ENCODE measurements at places on chromosomes 4 and X.

DNA sequence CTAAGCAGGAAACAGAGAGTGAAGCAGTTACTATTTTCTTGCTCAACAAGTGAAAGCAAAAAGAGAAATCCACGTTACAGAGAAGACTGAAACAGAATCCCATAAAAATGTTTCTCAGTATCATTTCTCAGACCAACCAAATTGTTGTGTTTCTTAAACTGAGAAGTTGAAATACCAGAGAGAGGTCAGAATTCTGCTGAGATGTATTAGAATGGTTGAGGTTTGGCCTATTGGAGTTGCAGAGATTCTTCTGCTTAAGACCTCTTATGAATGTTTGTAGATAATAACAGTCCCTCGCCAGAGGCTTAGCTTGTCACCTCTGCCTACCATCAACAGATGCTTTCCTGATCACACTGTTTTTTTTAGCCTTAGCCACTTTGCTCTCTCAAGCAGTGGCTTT is 481.4 kb downstream of the TRIML1 start:
- no peak for DNase-seq

- no peak for DNase-seq
Observed at GRCh38 chrX:16208601-16209000, 41.3 kb downstream of the MAGEB17 start.

GRCh38 chr4:113407409-113407808 is 354.1 kb downstream of the CAMK2D start:
- no peak for DNase-seq

- no peak for DNase-seq
Observed at GRCh38 chrX:7115557-7115956, 32.0 kb upstream of the STS start.

GRCh38 chr4:38669208-38669607 is 5.2 kb downstream of the KLF3 start:
- DNase-seq, result no peak

DNA sequence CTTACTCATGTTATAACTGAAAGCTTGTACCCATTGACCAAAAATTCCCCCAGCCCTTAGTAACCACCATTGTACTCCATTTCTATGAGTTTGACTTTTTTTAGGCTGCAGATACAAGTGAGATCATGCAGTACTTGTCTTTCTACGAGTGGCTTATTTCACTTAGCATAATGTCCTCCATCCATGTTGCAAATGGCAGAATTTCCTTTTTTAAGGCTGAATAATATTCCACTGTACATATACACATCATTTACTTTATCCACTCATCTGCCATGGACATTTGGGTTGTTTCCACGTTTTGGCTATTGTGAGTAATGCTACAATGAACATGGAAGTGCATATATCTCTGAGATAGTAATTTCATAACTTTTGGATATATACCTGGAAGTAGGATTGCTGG is 10.4 kb downstream of the RBM3 start:
- DNase-seq, result no peak

DNA sequence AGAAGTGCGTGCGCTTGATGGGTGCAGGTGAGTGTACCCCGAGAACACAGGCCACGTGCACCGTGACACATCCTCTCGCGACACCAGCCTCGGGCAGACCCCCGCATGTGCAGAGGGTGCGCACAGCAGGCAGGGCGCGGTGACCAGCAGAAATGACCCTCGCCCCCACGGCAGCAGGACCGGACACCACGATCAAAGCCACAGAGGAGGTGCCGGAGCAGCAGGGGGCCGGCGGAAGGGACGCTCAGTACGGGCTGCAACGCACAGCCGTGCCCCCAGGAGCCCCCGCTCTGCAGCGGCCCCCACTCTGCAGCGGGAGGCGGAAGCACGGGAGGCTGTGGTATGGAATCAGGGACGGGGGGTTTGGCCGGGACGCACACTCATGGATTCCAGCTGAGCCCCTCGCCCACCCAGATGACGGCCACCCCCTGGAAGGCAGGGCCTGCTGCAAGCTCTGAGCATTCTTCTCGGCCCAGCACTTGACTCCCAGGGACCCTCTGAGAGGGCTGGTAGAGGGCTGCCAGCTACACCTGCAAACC is 17.1 kb downstream of the PPP2R3B start:
- no peak for DNase-seq

DNA sequence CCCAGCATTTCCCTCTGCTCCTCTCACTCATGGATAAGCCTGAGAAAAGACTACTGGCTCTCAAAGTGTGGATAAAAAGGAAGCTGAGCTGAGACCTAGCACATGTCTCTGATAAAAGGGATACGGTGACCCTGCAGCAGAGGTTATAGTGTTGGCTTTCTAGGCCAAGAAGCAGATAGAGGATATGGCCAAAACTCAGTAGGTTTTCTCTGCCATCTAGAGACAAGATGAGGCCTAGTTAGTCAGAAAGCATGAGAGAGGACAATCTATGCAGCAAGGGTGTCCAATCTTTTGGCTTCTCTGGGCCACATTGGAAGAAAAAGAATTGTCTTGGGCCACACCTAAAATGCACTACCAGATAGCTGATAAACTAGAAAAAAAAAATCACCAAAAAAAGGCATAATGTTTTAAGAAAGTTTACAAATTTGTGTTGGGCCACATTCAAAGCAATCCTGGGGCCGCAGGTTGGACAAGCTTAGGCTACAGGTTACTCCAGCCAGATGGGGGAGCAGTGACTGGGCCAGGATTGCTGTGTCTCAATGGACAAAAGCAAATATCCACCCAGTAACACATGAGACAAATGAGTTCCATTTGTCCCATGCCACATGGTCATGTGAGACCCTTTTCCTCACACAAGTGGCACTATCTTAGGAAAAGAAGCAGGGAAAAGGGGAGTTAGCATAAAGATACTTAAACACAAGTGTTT is 411.4 kb downstream of the INPP4B start:
- no peak for DNase-seq

- DNase-seq, result no peak
Observed at GRCh38 chr4:25144870-25145481, 15.3 kb downstream of the SEPSECS start.

GRCh38 chrX:18422325-18422724 is 3.1 kb upstream of the CDKL5 start:
- no peak for DNase-seq

DNA sequence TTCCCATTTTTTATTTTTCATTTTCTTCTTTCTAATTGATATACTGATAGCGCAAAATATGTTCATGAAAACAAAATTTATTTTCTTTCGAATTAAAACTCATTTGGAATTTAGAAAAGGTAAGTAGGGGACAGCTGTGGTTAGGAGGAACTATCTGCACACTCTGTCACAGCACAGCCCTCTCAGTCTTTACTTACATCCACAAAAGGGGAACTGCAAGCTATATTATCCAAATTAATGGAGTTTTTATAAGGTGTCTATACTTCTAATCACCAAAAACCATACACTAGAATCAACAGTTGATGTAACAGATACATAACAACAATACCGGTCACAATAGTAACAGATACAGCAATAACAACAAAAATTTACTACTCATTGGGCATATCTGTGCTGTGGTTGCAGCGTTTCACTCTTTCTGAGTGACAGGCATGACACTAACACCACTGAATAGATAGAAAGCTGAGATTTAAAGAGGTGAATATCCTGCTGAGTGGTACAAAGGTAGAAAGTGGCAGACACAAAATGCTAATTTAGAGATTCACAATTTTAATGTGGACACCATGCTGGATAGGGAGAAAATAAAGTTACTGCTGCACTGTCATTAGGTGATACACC is 160.7 kb downstream of the PPP3CA start:
- DNase-seq, result no peak

- no peak for DNase-seq
Observed at GRCh38 chr4:81196126-81196650, 18.8 kb downstream of the PRKG2 start.

DNA sequence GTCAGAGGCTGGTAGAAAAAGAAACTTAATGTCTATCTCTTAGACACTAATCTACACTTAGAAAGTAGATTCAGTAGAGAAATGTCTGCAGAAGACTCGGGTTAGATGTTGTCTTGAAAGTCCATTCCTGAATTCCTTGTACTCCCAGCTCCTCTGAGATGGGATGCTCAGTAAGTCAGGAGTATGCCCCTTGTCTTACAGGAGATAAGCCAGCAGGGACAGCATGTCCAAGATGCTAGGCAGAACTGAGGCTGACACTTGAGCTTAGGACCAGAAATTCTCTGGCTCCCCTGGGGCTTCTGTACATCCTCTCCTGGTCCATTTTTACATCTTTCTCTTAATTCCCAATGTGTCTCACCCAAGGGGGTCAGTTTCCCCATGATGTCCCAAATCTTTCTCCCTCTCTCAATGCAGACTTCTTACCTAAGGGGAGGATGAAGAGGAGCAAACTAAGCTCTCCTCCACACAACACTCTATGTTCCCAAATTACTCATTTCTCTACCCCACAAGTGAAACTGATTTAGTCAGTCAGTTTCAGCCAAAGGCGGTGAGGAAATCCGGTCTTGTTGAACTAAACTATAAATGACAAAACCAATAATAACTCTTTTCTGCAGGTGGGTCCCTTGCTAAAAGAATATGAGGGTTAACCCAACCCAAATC is 558.2 kb upstream of the DIPK2B start:
- DNase-seq, result no peak

DNA sequence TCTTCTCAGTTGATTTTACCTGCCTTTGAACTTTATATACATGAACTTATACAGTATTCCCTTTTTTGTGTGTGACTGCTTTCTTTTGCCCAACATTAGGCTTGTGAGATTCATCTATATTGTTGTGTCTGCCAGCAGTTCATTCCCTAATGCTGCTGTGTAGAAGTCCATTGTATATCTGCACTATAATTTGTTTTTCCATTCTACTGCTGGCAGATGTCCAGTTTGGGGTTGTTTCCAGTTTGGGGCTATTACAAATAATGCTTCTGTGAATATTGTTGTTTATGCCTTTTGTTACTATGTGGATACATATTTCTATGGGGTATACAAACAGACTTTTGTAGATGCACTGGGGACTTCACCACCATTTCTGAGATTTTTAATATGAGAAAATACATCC is 268.4 kb downstream of the DCTD start:
- no peak for DNase-seq

- DNase-seq, result no peak
Observed at GRCh38 chr4:8319061-8319460, 49.5 kb downstream of the HTRA3 start.

- DNase-seq, result no peak
Observed at GRCh38 chr4:186203406-186203805, 12.0 kb downstream of the CYP4V2 start.

GRCh38 chr4:77089866-77090265 is 14.1 kb upstream of the CCNI start:
- no peak for DNase-seq

DNA sequence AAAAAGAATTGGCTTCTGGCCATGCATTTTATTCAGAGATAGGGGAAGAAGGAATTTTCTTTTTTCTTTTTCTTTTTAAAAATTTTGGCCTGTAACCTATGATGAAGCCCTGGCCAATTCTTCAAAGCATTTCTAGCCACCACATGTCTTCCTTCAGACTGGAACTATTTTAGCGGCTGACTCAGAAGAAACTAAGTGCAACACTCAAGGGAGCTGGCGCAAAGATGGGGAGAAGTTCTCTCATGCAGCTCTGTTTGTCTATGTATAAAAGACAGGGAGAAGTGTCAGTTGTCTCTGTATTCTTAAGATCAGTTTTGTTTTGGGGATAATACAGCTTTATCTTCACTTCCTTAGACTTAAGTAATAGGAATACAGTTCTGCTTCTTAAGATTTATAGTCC is 46.1 kb downstream of the MBNL3 start:
- DNase-seq, result no peak

DNA sequence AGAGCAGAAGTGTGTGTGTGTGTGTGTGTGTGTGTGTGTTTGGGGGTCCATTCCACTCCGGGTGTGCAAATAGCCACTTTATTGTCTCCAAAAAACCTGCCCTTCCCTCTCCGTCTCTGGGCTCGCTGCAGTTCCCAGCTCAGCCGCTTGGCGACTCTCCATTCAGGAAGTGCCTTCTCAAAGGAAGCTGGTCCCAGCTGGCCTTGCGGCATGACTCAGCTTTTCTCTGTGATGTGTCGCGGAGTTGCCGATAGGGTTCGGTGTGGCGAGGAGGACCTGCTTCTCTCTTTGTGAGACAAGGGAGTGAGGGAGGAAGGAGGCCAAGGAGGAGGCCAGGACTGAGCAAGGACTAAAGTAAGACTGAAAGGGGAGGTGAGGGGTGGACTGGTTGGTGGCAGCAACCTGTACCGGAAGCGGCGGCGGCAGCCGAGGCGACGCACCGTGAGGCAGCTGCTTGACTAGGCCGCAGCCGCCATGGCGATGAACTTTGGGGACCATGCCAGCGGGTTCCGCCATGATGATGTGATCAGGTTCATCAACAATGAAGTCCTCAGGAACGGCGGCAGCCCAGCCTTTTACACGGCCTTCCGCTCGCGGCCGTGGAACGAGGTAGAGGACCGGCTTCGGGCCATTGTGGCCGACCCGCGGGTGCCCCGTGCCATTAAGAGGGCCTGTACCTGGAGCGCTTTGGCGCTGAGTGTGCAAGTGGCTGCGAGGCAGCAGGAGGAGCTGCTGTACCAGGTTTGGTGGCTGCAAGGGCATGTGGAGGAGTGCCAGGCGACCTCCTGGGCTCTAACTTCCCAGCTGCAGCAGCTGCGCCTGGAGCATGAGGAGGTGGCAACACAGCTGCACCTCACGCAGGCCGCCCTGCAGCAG is at the start of gene TEX13C:
TEX13C (plus strand) TSS at position 226 of the 876 bp plus-strand sequence; CDS start at position 475, 249 bp downstream.
- DNase-seq, result no peak

DNA sequence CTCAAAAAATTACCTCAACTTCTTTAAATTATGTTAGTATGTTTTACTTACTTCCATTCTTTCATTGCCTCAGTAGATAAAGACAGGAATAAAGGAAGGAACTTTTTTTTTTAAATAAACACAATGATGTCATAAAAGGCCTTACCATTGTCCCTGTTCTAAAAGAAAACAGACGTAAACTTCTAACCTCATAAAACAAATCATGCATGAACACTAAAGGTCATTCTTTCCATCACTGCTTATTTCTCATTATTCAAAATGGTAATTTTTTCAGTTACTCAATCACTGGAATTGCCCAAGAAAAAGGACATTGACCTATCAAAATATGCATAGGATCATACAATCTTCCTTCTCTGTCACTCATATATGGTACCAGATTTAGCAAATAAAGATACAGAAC is 32.2 kb upstream of the ARMCX2 start:
- DNase-seq, result no peak

- DNase-seq, result no peak
Observed at GRCh38 chr4:1374706-1375045, 27.7 kb downstream of the UVSSA start.

DNA sequence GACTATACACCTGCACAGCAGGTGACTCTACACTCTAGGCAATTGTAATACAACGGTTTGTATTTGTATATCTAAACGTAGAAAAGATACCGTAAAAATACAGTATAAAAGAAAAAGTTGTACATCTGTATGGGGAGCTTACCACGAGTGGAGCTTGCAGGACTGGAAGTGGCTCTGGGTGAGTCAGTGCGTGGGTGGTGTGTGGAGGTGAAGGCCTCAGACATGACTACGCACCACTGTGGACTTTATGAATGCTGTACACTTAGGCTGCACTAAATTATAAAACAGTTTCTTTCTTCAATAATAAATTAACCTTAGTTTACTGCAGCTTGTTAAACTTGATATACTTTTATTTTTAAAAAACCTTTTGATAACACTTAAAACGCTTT is 85.0 kb upstream of the FAT1 start:
- DNase-seq, result no peak

GRCh38 chr4:94454405-94454804 is 2.7 kb downstream of the PDLIM5 start:
- no peak for DNase-seq

- DNase-seq, result no peak
Observed at GRCh38 chr4:85965529-85965928, 394.3 kb downstream of the MAPK10 start.

GRCh38 chr4:61428950-61429349 is 228.8 kb downstream of the ADGRL3 start:
- no peak for DNase-seq

- DNase-seq, result no peak
Observed at GRCh38 chr4:69984030-69984443, 11.7 kb upstream of the STATH start.
